ENCODE measurements at places on chromosomes 11 and 22.

GRCh38 chr22:27597703-27598444 is 203.7 kb downstream of the MN1 start:
- no peak for DNase-seq

- DNase-seq, result no peak
Measured at GRCh38 chr11:119295178-119295577, 21.8 kb downstream of the MCAM start.

GRCh38 chr11:8638300-8638699 is 44.2 kb downstream of the TRIM66 start:
- DNase-seq, result no peak

DNA sequence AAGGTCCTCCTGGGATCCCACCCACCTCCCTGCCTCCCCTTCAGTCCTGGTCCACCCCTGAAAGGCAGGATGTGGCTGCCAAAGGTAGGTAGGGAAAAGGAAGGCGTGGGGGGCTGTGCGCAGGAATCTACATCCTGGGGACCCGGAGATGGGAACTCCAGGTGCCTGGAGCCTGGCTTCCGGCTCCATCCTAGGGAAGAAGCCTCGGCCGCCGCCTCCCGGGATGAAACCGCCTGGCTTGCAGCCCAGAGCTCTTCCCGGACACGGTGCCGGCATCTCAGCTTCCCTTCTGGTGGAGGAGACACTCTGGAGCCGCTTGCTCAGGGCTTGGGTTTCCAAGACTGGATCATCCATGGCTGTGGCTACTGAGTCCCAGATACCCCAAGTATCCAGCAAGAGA is 33.3 kb upstream of the PDGFB start:
- no peak for DNase-seq

Measured in activated CD4-positive, alpha-beta T cell treated with anti-CD3 and anti-CD28 coated beads for 48 hours (primary cell).